GM23248 (cell line): ENCODE measurements at places on chromosomes 6 and 20. TPM values are rescaled to one million over a fixed set of nuclear protein-coding genes. Genes with fewer than 3 reads are reported as not detected.

- DNase-seq: peak; percentile 93
Measured at GRCh38 chr6:2952557-2953095, 18.7 kb downstream of the SERPINB6 start.

DNA sequence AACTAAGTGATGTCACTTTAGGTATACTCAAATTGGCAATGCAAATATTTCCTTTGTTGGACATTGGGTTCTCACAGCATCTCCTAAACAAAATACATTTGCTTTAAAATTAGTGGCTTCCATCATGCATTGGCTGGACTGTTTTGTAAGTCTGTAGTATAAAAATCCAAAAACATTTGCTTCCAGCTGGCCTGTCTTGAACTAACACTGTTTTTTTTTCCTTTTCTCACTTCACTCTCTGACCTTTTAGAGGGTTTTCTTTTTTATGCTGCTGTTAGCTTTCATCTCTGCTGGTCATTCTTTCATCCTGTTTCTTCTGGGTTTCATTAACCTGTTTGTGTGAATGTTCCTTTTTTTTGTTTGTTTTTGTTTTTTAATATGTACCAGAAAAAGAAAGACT is 121.7 kb upstream of the MLIP start:
- no peak for DNase-seq

GRCh38 chr20:19935842-19936241 is 81.3 kb upstream of the NAA20 start:
- no peak for DNase-seq

GRCh38 chr6:53506872-53507271 is 38.0 kb downstream of the GCLC start:
- DNase-seq: no peak

GRCh38 chr6:35061102-35061615 is 80.0 kb downstream of the TCP11 start:
- peak; percentile 20 for DNase-seq

DNA sequence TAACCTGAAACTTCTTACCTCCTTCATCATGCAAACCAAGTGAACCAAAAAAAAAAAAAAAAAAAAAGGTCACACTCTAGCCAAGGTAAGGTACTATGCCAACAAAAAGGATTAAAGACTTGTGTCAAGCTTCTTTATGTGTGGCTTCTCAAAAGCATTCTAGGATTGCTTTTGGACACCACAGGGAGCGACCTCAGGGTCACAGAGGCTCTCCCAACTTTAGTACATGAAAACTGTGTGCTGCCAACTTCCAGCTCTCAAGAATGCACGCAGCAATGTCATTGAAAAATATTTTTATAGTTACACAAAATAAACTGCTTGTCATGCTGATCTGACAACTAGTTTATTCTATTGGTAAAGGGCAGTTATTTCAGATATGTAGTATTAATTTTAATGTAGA is 243.8 kb downstream of the PLCB1 start:
- DNase-seq: no peak

DNA sequence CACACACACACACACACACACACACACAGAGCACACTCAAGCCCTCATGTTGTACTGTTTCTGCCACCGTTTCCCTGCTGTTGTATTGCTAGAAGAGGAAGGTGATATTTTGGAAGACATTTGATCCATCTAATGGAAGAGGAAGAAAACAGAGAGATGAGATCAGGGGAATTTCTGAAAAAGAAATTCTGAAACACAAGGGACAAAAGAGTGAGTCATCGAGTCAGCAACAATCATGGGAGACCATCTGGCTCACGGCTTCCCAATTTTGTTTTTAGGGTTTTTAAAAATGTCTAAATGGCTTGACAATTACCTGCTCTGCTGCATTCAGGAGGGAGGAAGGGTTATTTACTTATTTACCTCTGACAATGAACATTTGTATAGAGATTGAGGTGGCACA is 22.0 kb downstream of the SOX4 start:
- DNase-seq: peak; percentile 49

DNA sequence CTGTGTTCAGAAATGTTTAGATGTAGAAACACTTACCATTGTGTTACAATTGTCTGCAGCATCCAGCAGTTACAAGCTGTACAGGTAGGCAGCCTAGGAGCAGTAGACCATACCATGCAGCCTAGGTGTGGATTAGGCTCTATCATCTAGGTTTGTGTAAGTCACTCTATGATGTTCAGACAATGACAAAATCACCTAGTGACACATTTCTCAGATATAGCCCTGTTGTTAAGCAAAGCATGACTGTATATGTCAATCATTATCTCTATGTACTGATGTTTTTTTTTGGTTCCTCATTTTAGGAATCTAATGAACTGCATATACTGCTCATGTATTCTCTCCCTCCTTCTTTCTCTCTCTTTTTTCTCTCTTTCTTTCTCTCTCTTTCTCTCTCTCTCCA is 22.2 kb downstream of the CST8 start:
- no peak for DNase-seq

CST4 gene
- not detected in 2 replicates for polyA plus RNA-seq

TAAR1 gene
- not detected in 2 replicates for polyA plus RNA-seq

SLC13A3 gene
- 2.3 and 4.6 TPM in 2 replicates for polyA plus RNA-seq
